ENCODE measurements at places on chromosomes 5 and 9.

- no peak overlapping the region for H3K4me3 ChIP-seq
- H3K27me3 ChIP-seq = no peaks in the 10 kb centered on the region
- DNase-seq = no peak
These were observed 171.2 kb downstream of the DOCK8 start for GRCh38 chr9:385818-386398.

DNA sequence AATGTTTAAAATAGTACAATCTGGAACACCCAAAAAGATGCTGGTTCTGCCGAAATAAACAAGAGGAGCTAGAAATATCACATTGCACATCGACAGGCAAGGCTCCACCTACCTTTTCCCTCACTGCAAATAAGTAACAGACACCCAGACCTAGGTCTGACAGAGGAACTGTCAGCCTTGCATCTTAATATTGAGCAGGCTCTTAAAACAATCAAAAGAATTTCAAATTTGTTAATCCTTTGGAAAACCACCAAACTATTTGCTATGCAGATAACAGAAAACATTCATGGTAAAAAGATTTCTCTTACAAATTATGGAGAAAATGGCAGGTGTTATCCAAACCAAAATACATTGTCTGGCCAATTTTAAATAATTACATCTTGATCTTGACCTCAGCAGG is 71.3 kb downstream of the FRMD3 start:
- no peak overlapping the region for H3K4me3 ChIP-seq
- no peaks in the 10 kb centered on the region for H3K36me3 ChIP-seq
- DNase-seq = no peak
- no peaks in the 10 kb centered on the region for H3K4me1 ChIP-seq

DNA sequence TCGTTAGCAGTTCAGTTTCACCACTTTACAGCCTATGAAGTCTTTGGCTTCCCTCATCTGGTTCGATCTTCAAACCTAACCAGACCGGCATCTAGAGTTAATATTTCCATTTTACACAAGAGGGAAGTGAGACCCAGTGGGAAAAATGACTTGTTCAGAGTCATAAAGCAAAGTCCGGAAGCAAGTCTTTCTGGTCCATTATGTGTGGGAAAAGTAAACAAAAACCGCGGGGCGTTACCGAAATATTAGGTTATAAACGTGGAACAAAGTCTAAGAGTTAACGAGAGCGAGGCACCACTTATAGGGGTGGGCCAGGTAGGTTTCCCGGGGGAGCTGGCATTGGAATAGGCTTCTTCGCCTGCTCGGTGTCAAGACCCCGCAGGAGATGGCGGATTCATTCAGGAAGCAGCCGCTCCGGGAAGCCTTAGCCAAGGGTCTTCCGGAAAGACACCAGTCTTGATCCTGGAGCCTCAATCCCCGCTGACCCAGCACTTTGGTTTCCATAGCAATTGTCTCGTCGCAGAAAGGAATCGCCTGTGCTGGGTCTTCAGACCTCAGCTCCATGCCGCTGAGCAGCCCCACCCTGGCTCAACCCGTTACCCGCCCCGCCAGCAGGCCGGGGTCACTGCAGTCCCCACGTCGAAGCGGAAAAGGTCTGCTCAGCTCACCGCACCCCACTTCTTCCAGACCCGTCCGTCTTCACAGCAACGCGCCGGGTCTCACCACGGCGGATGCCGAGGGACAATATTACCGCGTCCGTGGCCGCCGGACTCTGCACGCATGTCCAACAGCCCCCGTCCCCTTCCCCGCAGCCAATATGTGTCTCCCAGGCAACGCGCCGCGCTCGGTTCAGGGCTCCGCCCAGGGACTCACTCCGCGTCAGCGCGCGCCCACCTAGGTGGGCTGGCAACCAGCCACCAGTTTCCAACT is at the start of gene C5orf52:
TSS of gene C5orf52 (plus strand) at position 872 of the 930 bp plus-strand sequence. CDS start 82 bp downstream, outside the sequence.
- H3K27ac ChIP-seq = no peak within 1 kb of the TSS
- peaks cover 13% of the 10 kb centered on the region for H3K4me1 ChIP-seq
- peaks cover 21% of the 10 kb centered on the region for H3K27me3 ChIP-seq
- peak; percentile 29 for DNase-seq

- H3K27ac ChIP-seq = no peak overlapping the region
- H3K27me3 ChIP-seq = no peaks in the 10 kb centered on the region
- no peak for DNase-seq
- H3K4me1 ChIP-seq = peaks cover 3% of the 10 kb centered on the region
- no peak overlapping the region for H3K4me3 ChIP-seq
- no peaks in the 10 kb centered on the region for H3K36me3 ChIP-seq
These were observed 99.3 kb downstream of the ANGPTL2 start for GRCh38 chr9:127022913-127023660.

GRCh38 chr9:101265261-101265660 is 119.5 kb downstream of the BAAT start:
- H3K4me3 ChIP-seq = no peak overlapping the region
- no peaks in the 10 kb centered on the region for H3K4me1 ChIP-seq
- no peaks in the 10 kb centered on the region for H3K27me3 ChIP-seq
- H3K27ac ChIP-seq = no peak overlapping the region

- peaks cover 20% of the 10 kb centered on the region for H3K4me1 ChIP-seq
These were observed 713 bp downstream of the MOB3B start for GRCh38 chr9:27528886-27529315.

DNA sequence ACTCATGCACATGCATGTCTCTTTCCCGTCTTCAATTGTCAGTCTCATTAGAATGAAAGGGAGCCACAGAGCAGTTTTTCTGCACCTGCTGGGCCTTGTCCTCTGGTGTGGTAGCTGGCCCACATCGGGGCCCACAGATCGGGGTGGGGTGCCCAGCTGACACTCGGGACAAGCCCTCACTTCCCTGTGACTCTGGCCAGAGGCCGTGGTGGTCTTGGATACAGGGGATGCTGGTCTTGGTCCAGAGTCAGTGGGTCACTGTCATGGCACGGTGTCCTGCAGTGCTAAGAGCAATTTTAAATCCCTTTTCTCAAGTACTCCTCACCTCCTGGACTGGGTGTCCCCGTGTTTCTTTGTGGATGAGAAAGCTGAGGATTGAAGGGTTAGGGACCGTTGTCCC is 193.2 kb downstream of the CACNA1B start:
- no peak overlapping the region for H3K27ac ChIP-seq
- no peaks in the 10 kb centered on the region for H3K36me3 ChIP-seq
- no peak for DNase-seq
- H3K4me1 ChIP-seq = no peaks in the 10 kb centered on the region

- no peak overlapping the region for H3K27ac ChIP-seq
- no peak overlapping the region for H3K4me3 ChIP-seq
- no peaks in the 10 kb centered on the region for H3K4me1 ChIP-seq
- H3K27me3 ChIP-seq = no peaks in the 10 kb centered on the region
These were observed 24.3 kb downstream of the SPAAR start for GRCh38 chr9:35933550-35934067.

GRCh38 chr9:37381094-37381741 is 41.3 kb upstream of the GRHPR start:
- no peak overlapping the region for H3K4me3 ChIP-seq
- peaks cover 20% of the 10 kb centered on the region for H3K4me1 ChIP-seq
- no peaks in the 10 kb centered on the region for H3K36me3 ChIP-seq
- H3K27me3 ChIP-seq = no peaks in the 10 kb centered on the region

DNA sequence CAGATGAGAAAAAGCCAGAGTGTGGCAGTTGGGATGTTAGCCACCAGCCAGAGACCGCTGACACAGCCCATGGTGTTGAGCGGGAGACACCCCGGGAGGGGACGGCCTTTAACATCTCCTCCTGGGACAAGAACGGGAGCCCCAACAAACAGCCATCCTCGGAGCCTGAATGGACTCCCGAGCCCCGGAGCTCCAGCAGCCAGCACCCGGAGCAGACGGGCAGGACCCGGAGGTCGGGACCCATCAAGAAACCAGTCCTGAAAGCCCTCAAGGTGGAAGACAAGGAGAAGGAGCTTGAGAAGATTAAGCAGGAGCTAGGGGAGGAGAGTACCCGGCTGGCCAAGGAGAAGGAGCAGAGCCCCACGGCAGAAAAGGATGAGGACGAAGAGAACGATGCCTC is 28.0 kb upstream of the POMT1 start:
- H3K27me3 ChIP-seq = no peaks in the 10 kb centered on the region
- no peaks in the 10 kb centered on the region for H3K4me1 ChIP-seq
- peaks cover 95% of the 10 kb centered on the region for H3K36me3 ChIP-seq
- no peak overlapping the region for H3K4me3 ChIP-seq
- H3K27ac ChIP-seq = no peak overlapping the region

GRCh38 chr5:153888781-153889180 is 149.9 kb downstream of the FAM114A2 start:
- H3K36me3 ChIP-seq = no peaks in the 10 kb centered on the region
- DNase-seq = no peak
- no peaks in the 10 kb centered on the region for H3K4me1 ChIP-seq
- no peaks in the 10 kb centered on the region for H3K27me3 ChIP-seq

GRCh38 chr5:115543365-115544042 is 1.1 kb downstream of the FEM1C start:
- peak; percentile 71 for DNase-seq
- H3K4me3 ChIP-seq = peak overlapping the region; percentile 58

DNA sequence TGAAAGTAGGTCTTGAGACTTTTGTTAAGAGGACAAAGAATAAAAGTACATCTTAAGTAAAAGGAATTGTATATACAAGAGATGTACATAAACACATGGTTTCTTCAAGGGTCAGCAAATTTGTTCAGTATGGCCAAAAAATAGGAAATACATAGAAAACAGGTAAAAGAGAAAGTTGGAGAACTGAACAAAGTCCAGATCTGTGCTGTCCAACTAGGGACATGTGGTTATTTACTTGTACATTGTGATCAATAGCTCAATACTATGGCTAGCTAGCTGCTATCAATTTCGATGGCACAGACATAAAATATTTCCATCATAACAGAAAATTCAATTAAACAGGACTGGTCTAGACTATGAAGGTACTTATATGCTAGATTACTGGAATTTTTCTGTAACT is 92.3 kb downstream of the RAPGEF6 start:
- H3K4me3 ChIP-seq = no peak overlapping the region
- H3K4me1 ChIP-seq = peaks cover 10% of the 10 kb centered on the region
- DNase-seq = no peak
- peaks cover 6% of the 10 kb centered on the region for H3K36me3 ChIP-seq
- H3K27me3 ChIP-seq = no peaks in the 10 kb centered on the region

- no peak overlapping the region for H3K4me3 ChIP-seq
- H3K27ac ChIP-seq = no peak overlapping the region
- no peaks in the 10 kb centered on the region for H3K27me3 ChIP-seq
- H3K4me1 ChIP-seq = peaks cover 15% of the 10 kb centered on the region
These were observed 37.9 kb downstream of the LMNB1 start for GRCh38 chr5:126814721-126815404.

GRCh38 chr5:28468166-28468565 is 1429.8 kb upstream of the CDH9 start:
- no peaks in the 10 kb centered on the region for H3K27me3 ChIP-seq
- DNase-seq = no peak
- H3K36me3 ChIP-seq = no peaks in the 10 kb centered on the region
- H3K27ac ChIP-seq = no peak overlapping the region

- H3K36me3 ChIP-seq = no peaks in the 10 kb centered on the region
- no peak overlapping the region for H3K27ac ChIP-seq
- H3K4me3 ChIP-seq = no peak overlapping the region
- DNase-seq = no peak
- H3K4me1 ChIP-seq = no peaks in the 10 kb centered on the region
These were observed 493.0 kb downstream of the CAAP1 start for GRCh38 chr9:26399556-26399955.

GRCh38 chr5:51201024-51201423 is 182.2 kb upstream of the ISL1 start:
- no peaks in the 10 kb centered on the region for H3K4me1 ChIP-seq
- no peaks in the 10 kb centered on the region for H3K36me3 ChIP-seq
- no peak for DNase-seq
- no peaks in the 10 kb centered on the region for H3K27me3 ChIP-seq

GRCh38 chr5:15191012-15191411 is 309.0 kb upstream of the FBXL7 start:
- H3K4me3 ChIP-seq = no peak overlapping the region
- H3K27ac ChIP-seq = no peak overlapping the region
- no peaks in the 10 kb centered on the region for H3K36me3 ChIP-seq
- DNase-seq = no peak
- no peaks in the 10 kb centered on the region for H3K27me3 ChIP-seq
- no peaks in the 10 kb centered on the region for H3K4me1 ChIP-seq

- no peak overlapping the region for H3K27ac ChIP-seq
- H3K4me1 ChIP-seq = no peaks in the 10 kb centered on the region
- no peaks in the 10 kb centered on the region for H3K36me3 ChIP-seq
- no peaks in the 10 kb centered on the region for H3K27me3 ChIP-seq
- no peak overlapping the region for H3K4me3 ChIP-seq
These were observed 41.4 kb upstream of the PAPPA start for GRCh38 chr9:116112236-116112635.

DNA sequence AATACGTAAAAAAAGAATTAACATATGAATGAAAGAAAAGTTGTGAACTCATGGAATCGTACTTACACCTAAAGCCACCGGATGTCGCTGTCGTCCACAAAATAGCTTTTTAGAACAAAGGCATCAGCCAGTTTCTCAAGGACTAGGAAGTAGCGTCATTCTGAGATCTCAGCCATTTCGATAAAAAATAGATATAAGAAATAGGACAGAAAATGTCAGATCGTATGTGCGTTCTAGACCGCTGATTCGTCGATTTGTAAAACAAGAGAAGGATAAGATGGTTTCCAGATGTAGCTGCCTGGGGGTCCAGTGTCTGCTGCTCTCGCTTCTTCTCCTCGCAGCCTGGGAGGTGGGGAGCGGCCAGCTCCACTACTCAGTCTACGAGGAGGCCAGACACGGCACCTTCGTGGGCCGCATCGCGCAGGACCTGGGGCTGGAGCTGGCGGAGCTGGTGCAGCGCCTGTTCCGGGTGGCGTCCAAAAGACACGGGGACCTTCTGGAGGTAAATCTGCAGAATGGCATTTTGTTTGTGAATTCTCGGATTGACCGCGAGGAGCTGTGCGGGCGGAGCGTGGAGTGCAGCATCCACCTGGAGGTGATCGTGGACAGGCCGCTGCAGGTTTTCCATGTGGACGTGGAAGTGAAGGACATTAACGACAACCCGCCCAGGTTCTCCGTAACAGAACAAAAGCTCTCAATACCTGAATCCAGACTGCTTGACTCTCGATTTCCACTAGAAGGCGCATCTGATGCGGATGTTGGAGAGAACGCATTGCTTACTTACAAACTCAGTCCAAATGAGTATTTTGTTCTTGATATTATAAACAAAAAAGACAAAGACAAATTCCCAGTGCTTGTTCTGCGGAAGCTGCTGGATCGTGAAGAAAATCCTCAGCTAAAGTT is at the start of gene PCDHA10:
TSS of gene PCDHA10 (plus strand) at position 126 of the 903 bp plus-strand sequence. CDS start at position 278, 152 bp downstream.
- H3K4me3 ChIP-seq = no peak within 1 kb of the TSS
- H3K27me3 ChIP-seq = peaks cover 4% of the 10 kb centered on the region
- no peaks in the 10 kb centered on the region for H3K36me3 ChIP-seq

- H3K36me3 ChIP-seq = no peaks in the 10 kb centered on the region
- DNase-seq = no peak
- H3K4me3 ChIP-seq = no peak overlapping the region
- peak overlapping the region; percentile 59 for H3K27ac ChIP-seq
- no peaks in the 10 kb centered on the region for H3K27me3 ChIP-seq
- peaks cover 55% of the 10 kb centered on the region for H3K4me1 ChIP-seq
These were observed 12.1 kb downstream of the C9orf50 start for GRCh38 chr9:129608561-129609481.

Data from natural killer cell (primary cell).